Pulmonary artery endothelial cell (primary cell): ENCODE measurements at places on chromosomes 3 and 15. TPM values are rescaled to one million over a fixed set of nuclear protein-coding genes. Genes with fewer than 3 reads are reported as not detected.

Gene ATP8B4
- not detected in 2 replicates for total RNA-seq

DNA sequence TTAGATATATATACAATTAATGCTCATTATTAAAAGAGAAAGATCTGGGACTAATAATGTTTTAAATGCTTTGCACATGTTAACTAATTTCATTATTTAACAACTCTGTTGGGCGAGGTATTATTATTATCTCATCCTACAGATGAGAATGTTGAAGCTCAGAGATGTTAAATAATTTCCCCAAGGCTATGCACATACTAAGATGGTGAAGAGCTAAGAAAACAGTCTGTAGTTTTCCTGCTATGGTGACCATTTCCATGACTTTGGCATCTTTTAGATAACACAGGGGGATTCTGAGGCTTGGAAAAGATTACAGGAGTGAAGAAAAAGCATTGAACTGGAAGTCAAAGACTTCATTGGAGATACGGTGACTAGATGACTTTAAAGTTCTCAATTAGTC, 226.7 kb downstream of the ZMAT3 start:
- DNase-seq, result no peak

DNA sequence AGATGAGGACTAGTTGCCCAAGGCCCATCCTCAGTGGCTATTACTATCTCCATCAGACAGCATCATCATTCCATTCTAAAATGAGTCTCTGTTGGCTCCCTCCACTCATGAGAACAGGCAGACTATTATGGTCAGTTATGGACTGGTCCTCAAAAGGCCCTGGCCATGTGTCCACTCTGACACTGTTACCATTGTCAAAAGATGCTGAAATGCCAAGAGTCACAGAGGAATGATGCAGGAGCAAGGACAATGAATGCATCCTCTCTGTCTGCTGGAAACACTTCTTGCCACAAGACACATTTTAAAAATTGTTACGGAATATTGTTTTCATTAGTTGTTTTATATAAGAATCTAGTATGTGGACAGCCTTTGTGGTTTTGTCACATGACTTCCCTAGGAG, 53.3 kb upstream of the STT3B start:
- DNase-seq, result no peak

Gene IGSF10
- not detected in 2 replicates for total RNA-seq

DNA sequence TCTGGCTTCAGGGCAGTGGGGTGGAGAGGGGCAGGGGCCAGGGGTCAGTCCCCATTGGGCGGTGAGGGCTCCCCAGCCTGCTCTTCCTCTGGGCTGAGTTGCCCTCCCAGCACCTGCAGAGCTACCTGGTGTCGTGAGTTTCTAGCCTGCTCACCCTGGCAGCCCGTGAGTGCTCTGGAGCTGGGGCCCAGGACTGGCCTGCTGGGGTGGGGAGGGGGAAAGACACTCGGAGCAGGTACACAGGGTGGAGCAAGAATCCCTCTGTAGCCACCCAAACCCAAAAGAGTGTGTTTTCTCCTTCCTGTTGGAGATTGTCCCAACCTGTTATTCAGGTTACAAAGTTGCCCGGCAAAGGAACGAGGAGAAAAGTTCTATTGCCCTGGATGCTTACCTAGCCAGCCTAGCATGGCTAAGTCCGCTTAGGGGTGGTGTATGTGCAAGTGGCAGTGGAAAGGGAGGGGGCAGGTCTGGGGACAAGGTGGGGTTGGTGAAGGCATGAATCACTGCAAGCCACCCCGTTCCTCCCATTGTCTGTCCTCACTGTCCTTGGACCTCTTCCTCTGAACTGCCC, 8.9 kb downstream of the FAM3D start:
- no peak for DNase-seq

GRCh38 chr3:193890016-193890897, 245.7 kb upstream of the HES1 start:
- no peak for DNase-seq

Gene NCBP2
- 70.6 and 85.5 TPM in 2 replicates for total RNA-seq
